ENCODE measurements at places on chromosomes 1 and 21.

DNA sequence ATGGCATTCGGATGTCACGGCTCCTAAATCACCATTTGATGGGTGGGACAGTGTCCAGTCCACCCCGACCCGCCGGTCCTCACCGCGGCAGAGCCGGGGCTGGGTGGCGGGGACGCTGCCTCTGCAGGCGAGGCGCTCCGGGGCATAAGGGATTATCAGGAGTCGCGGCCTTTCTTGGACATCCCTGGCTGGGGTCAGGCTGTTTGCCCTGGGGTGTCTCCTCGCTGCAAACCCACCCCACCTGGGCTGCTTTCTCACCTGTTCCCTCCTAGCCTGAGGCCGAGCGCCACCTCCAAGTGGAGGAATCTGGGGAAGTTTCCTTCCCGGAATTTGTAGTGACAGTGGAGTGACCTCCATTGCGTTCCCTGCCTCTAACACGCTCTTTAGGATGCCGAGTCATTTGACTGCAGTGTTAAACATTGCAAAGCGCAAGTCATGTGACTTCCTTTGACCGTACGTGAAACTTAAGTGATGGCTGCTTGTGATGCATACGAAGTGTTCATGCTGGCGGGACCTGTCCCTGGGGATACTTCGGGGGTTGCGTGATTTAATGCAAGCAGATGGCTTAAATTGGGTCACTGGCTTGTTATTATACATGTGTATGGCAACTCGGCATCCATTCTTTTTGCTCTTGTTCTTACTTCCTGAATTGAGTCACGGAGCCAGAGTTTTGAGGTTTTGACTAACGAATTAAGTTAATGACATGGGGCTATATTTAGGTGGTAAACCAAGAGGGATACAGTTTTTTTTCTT lies 536 bp downstream of the LGALS8 start:
- DNase-seq = no peak

GRCh38 chr1:97499667-97500066 lies 421.2 kb downstream of the DPYD start:
- no peak for DNase-seq

GRCh38 chr1:153348511-153349362 lies at the start of gene PGLYRP4:
Gene PGLYRP4 (minus strand): TSS chr1:153348841. CDS start chr1:153347932, 909 bp downstream.
- no peak for DNase-seq

DNA sequence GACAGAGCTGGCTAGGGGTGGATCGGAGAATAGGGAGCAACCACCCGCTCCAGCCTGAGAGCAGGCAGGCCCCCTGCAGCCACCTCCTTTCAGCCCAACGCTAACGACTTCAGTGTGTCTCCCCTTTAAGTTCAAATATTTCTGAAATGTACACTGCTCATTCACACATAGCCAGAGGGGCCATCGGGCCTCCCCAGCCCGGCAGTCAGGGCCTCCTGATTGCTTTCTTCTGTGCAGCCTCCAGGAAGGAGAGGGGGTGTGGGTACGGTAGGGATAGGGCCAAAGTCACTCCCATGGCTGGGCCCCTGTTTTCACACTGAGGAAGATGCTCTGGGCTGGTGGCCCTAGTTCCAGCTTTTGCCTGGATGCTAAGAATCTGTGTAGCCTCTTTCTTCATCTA lies 64.8 kb downstream of the EPHB2 start:
- no peak for DNase-seq

DNA sequence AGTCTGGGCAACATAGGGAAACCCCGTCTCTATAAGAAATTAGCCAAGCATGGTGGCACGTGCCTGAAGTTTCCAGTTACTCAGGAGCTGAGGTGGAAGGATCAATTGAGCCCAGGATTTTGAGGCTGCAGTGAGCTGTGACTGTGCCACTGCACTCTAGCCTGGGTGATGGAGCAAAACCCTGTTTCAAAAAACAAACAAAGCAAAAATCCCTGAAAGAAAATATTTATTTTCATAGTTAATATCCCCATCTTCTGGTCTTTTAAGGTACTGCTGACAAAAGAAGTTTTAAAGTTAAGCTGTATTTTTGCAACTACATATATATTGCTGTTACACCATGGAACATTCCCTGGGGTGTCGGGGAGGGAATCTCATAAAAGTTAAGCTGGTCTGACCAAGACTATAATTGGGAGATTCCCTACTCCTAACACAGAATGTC lies 26.0 kb downstream of the VAMP4 start:
- no peak for DNase-seq

GRCh38 chr1:10794724-10795275 lies 1.6 kb downstream of the CASZ1 start:
- DNase-seq = no peak

GRCh38 chr1:62175568-62176179 lies 19.0 kb upstream of the L1TD1 start:
- DNase-seq = no peak

DNA sequence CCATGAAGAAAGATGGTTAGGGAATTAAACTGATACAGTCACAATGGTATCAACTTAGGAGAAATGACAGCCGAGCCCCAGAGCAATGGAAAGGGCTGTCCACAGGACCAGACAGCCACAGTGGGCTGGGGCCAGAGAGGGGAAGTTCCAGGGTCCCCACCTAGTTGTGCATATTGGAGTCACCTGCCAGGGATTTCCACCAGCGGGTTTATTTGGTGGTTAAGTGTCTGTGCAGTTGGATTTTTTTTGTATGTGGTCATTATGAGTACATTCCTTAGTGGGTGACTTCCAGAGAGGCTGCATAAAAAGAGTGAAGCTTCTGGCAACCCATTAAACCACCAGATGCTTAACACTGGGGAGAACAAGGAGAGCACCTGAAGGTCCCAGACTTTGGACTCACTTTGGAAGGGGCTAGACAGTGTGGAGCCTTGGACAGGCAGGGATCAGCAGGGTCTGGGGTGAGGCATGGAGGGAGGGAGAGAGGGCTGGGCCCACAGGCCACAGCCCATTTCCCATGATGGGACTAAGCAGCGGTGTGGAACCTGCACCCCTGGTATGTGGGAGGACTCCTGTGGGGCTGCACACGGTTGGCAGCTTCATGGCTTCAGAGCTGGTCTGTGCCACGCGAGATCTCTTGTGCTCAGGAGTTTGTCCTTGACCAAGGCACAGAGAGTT lies 7.8 kb upstream of the PTTG1IP start:
- no peak for DNase-seq

DNA sequence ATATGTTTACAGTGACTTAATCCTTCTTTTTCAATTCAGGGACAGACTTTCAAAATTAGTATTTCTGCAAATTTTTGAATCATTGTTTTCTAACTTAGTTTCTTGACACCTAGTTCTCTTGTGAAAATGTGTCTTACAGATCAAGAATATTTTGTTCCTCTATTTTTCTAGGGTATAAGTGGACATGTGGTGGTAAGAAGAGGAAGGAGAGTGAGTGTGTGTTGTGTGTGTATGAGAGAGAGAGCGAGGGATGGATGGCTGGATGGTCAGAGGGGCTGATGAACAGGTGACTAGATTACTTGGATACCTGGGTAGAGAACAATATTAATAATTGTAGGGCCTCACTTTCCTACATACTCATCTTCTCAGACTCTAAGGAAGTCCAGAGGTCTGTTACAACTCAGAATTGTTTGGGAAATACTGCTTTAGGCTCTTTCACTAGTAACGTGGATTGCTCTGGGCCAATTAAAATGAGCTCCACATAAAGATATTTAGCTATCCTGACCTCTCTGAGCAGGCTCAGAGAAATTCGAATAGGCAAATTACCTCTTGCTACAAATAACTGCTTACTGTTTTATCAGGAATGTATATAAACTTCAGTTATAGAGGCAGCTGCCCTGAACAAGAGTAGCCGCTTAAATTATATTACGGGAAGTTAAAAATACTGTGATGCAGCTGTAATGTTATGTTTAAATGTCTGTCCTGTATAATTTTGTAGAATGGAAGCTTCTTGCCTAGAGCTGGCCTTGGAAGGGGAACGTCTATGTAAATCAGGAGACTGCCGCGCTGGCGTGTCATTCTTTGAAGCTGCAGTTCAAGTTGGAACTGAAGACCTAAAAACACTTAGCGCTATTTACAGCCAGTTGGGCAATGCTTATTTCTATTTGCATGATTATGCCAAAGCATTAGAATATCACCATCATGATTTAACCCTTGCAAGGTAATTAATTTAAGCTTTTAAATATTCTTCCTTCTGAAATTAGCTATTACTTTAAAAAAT lies 19.7 kb downstream of the GPSM2 start:
- DNase-seq = no peak

DNA sequence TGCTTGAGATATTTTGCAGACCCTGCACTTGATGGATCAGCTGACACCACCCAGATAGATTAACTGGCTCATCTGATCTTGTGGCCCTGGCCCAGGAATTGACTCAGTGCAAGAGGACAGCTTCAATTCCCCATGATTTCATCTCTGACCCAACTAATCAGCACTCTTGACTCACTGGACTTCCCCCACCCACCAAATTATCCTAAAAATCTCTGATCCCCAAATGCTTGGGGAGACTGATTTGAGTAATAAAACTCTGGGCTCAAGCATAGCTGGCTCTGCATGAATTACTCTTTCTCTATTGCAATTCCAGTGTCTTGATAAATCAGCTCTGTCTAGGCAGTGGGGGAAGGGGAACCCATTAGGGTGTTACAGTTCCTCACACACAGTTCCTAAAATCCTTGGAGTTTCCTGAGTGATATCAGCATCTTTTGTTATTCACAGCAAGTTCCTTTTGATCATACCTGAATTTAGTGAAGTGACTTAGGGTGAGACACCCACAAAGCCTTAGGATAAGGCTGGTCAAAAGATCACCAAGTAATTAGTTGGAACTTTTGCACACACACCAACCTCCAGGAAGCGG lies 104.2 kb downstream of the COP1 start:
- DNase-seq = no peak

DNA sequence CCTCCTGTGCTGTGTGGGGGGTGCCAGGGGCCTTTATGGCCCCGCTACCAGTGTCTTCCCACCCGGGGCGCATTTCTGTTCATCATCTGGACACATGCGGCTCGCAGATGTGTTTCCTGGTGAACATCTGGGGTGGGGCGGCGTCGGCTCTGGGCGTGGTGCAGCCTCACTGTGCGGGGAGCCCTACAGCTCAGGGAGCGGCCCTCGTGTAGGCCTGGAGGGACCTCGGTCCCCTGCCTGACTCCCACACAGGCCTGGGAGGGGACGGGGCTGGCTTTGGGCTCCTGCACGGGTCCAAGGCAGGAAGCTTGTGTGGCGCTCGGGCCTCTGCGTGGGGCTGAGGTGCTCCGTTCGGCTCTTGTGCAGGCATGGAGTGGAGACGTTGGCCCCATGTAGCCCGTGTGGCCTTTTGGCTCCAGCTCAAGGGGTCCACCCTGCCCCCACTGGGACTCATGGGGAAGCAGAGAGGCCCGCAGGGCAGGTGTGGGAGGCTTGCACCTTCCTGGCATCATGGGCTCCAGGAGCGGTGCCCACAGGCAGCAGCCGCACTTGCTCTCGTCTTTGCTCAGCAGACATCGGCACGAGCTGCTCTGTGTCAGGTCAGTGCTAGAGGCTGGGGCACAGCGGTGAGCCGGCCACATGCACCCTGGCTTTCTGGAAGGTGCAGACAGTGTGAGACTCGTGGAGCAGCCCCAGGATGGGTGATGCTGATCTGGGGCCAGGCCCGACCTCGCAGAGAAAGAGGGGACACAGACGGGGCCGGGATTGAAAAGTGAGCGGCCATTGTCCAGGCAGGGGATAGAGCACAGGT lies 90.1 kb upstream of the ACTRT2 start:
- DNase-seq = no peak

DNA sequence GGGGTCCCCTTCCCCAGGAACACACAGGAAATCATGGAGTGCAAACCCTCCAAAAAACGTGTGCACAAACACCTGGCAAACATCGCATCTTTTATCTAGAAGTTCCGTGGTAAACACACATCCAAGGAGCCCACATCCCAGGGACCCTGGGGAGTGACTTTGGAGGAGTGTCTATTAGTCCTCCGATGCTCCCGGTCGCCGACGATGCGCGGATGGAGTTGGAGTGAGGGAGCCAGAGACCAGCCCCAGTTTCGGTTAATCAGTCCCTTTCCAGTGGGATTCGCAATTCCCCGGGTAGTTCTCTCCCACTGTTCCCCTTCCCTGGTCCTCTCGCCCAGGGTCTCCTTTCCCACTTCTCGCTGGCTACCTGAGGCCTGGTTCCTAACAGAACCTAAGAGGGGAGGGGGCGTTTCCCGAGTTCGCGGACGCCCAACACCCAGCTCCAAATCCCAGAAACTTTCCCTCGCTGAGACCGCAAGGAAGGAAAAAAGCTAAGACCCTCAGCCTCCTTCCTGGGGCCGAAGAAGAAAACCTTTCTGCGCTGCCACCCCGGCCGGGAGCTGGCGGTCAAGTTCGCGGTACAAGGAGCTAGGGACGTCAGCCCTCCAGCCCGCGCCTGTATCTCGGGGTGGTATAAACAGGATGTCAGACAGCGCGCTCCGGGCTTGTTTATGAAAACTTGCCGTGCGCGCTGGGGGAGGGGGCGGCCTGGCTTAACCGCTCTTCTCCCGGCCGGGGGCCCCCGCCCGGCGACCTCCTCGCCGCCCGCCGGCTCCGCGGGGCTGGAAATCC lies 787 bp downstream of the JAK1 start:
- no peak for DNase-seq

DNA sequence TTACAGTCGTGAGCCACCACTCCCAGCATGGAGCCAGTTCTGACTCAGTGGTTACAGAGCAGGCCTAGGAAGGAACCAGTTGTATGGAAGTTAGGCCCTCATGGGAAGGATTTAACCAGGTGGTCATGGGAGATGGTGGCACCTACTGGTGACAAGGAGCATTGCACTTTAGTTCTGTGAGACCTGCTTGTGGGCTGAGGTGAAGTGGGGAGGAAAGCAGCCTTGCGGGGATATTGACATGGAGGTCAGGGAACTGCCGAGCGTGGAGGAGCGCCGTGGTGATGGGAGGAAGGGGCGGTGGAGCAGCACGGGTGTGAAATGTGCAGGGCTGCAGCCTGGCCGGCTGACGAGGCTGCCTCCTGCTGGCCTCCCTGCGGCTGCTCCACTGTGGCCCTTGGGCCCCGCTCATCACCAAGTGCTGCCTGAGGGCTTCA lies 100.4 kb downstream of the GALNT2 start:
- DNase-seq = peak; percentile 16
